ENCODE measurements at places on chromosomes 11 and 22.
A peak's percentile ranks its signal among the peaks of the same experiment; 100 is the strongest.

GRCh38 chr11:71458146-71459070 is 5.4 kb downstream of the NADSYN1 start:
- no peak for DNase-seq

- no peak for DNase-seq
These were observed 1311.1 kb downstream of the BRD1 start for GRCh38 chr22:48516571-48516970.

- DNase-seq: no peak
These were observed 345.6 kb downstream of the DLG2 start for GRCh38 chr11:85281550-85281949.

GRCh38 chr11:111795334-111795985 is 29.3 kb upstream of the PPP2R1B start:
- DNase-seq: peak; percentile 59

- peak; percentile 90 for DNase-seq
These were observed 10.7 kb downstream of the CRY2 start for GRCh38 chr11:45857961-45858474.

- no peak for DNase-seq
These were observed 13.3 kb downstream of the SMCO4 start for GRCh38 chr11:93529707-93530467.

GRCh38 chr11:34823197-34823596 is 93.0 kb downstream of the APIP start:
- no peak for DNase-seq

- no peak for DNase-seq
These were observed 60.2 kb downstream of the ENDOD1 start for GRCh38 chr11:95149651-95150364.

GRCh38 chr22:22168941-22169867 is 75.4 kb upstream of the VPREB1 start:
- DNase-seq: no peak

- no peak for DNase-seq
These were observed 252.2 kb upstream of the MTNR1B start for GRCh38 chr11:92717240-92717639.

DNA sequence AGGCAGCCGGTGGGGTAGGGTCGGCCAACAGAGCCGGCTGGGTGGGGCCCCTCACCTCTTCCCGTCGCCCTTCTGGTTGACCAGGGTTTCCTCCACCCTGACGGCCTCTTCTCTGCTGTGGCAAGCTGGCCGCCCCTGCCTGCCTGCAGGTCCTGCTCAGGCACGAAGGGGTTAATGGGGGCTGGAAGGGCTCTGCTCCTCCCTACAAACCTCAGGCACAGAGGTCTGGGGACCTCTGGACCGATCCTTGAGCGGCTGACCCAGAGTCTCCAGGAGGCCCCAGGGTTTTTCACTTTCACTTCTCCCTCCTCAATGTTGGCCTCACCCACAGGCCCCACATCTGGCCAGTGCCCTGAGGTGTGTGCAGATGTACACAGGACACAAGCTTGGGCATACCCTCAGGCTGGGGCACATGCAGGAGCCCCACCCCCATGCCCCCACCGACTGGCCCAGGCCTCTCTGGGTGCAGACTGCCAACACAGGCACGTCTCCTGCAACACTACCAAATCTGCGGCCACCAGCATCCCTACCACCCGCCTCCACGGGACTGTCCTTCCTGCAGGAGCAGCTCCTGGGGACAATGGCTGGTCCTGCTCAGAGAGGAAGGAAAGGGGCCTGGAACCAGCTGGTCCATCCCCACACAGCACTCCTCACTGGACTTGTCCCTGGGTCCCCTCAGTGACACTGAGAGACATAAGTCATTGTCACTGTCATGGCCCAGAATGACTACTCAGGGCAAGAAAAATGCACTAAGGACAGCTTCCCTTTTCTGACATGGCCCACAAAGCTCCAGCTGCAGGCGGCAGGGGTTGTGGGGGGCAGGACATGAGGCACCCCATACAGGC is 3.2 kb upstream of the TBX1 start:
- DNase-seq: no peak

- no peak for DNase-seq
These were observed 1.7 kb upstream of the CALCA start for GRCh38 chr11:14973621-14974514.

GRCh38 chr11:106327637-106328036 is 250.2 kb downstream of the AASDHPPT start:
- no peak for DNase-seq

DNA sequence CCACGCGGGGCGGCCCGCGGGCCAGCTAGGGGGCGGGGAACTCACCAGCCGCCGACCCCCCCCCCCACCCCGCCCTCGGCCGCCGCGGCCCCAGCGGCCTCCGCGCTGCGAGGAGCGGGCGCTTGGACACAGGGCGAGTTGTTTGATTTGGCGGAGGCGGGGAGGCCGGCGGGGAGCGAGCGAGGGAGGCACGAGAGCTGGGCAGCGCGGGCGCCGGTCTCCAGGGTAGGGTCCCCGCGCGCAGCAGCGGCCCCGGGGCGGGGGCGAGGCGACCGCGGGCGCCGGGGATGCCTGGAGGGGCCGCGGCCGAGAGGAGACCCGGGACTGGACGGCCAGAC is 64.4 kb downstream of the NAV2 start:
- no peak for DNase-seq

Data from fibroblast of upper back skin (primary cell).